SJSA1 (cell line): ENCODE measurements at places on chromosomes 5 and 9. TPM values are rescaled to one million over a fixed set of nuclear protein-coding genes. Genes with fewer than 3 reads are reported as not detected.

The CCDC180 gene
- total RNA-seq: 0.03 and 0.13 TPM in 2 replicates

The GALNT12 gene
- total RNA-seq: 0.22 and 0.74 TPM in 2 replicates

The PCDHGA4 gene
- total RNA-seq: 1.2 and 1.7 TPM in 2 replicates

The KCNMB1 gene
- 0.44 and 1.00 TPM in 2 replicates for total RNA-seq

The ANGPTL2 gene
- total RNA-seq: 3.3 and 3.8 TPM in 2 replicates

The HMCN2 gene
- total RNA-seq: 1.2 and 1.9 TPM in 2 replicates

The GFI1B gene
- 0.05 TPM in 1 of 2 replicates, not detected in the other for total RNA-seq

The SPEF2 gene
- total RNA-seq: not detected in 2 replicates

The CEL gene
- 0.61 TPM in 1 of 2 replicates, not detected in the other for total RNA-seq
